ENCODE measurements at places on chromosomes 6 and 20. TPM values are rescaled to one million over a fixed set of nuclear protein-coding genes. Genes with fewer than 3 reads are reported as not detected.

The ZNF335 gene
- polyA plus RNA-seq, result 15.7 TPM

The RSPH9 gene
- polyA plus RNA-seq, result 0.25 TPM

The HLA-DQB1 gene
- 2.5 TPM for polyA plus RNA-seq

The LTB gene
- polyA plus RNA-seq, result 0.73 TPM

The DUSP15 gene
- 2.5 TPM for polyA plus RNA-seq

The MYB gene
- 1.0 TPM for polyA plus RNA-seq

The DST gene
- 169 TPM for polyA plus RNA-seq

The PGM3 gene
- 12.1 TPM for polyA plus RNA-seq

The SPATS1 gene
- polyA plus RNA-seq, result not detected

The DEFB116 gene
- polyA plus RNA-seq, result not detected

The LCA5 gene
- 4.9 TPM for polyA plus RNA-seq

The TMEM200A gene
- 31.1 TPM for polyA plus RNA-seq

The ADGRF5 gene
- polyA plus RNA-seq, result 13.1 TPM

The ZSCAN23 gene
- 2.3 TPM for polyA plus RNA-seq

The GLP1R gene
- not detected for polyA plus RNA-seq

The OGFRL1 gene
- 9.0 TPM for polyA plus RNA-seq

The ZNF311 gene
- 1.7 TPM for polyA plus RNA-seq

The NECAB3 gene
- 95.6 TPM for polyA plus RNA-seq

The VSX1 gene
- polyA plus RNA-seq, result 0.75 TPM

The GID8 gene
- polyA plus RNA-seq, result 26.5 TPM

The MUC21 gene
- not detected for polyA plus RNA-seq

The OOEP gene
- polyA plus RNA-seq, result 0.43 TPM

The C6orf58 gene
- polyA plus RNA-seq, result not detected

The RXRB gene
- 42.1 TPM for polyA plus RNA-seq

The TNXB gene
- 114 TPM for polyA plus RNA-seq

The SLC35F1 gene
- polyA plus RNA-seq, result 0.10 TPM

The KCNK5 gene
- 15.2 TPM for polyA plus RNA-seq

The MDFI gene
- polyA plus RNA-seq, result 24.0 TPM

The SLC22A16 gene
- 0.15 TPM for polyA plus RNA-seq

The OPRM1 gene
- polyA plus RNA-seq, result not detected

The CDKN1A gene
- polyA plus RNA-seq, result 142 TPM

The CPXM1 gene
- polyA plus RNA-seq, result 50.9 TPM

The SF3B5 gene
- polyA plus RNA-seq, result 27.9 TPM

The ZSCAN12 gene
- 4.4 TPM for polyA plus RNA-seq

The SEMG1 gene
- polyA plus RNA-seq, result not detected

The HSF2 gene
- 15.1 TPM for polyA plus RNA-seq

The BEND6 gene
- polyA plus RNA-seq, result 5.2 TPM

The TENT5A gene
- 14.6 TPM for polyA plus RNA-seq

The TCP11 gene
- polyA plus RNA-seq, result 0.35 TPM

The GHRH gene
- not detected for polyA plus RNA-seq

The CDH4 gene
- 0.12 TPM for polyA plus RNA-seq

The NRSN1 gene
- 0.13 TPM for polyA plus RNA-seq

The POLH gene
- 5.2 TPM for polyA plus RNA-seq

The RNF144B gene
- 4.0 TPM for polyA plus RNA-seq

The ZBTB22 gene
- polyA plus RNA-seq, result 13.7 TPM

The SOBP gene
- 11.3 TPM for polyA plus RNA-seq

The SLC26A8 gene
- polyA plus RNA-seq, result 0.07 TPM

The WFDC5 gene
- not detected for polyA plus RNA-seq

The KHDC1 gene
- polyA plus RNA-seq, result 3.0 TPM

The PCK1 gene
- polyA plus RNA-seq, result 0.30 TPM

The PPP1R14C gene
- 0.17 TPM for polyA plus RNA-seq

The LY6G5B gene
- polyA plus RNA-seq, result 11.4 TPM

The HTR1E gene
- polyA plus RNA-seq, result 1.1 TPM

The SLC17A2 gene
- not detected for polyA plus RNA-seq

Measured in ovary (tissue), 10 donors.